Naive thymus-derived CD8-positive, alpha-beta T cell (primary cell): ENCODE measurements at places on chromosomes 5 and 9.

DNA sequence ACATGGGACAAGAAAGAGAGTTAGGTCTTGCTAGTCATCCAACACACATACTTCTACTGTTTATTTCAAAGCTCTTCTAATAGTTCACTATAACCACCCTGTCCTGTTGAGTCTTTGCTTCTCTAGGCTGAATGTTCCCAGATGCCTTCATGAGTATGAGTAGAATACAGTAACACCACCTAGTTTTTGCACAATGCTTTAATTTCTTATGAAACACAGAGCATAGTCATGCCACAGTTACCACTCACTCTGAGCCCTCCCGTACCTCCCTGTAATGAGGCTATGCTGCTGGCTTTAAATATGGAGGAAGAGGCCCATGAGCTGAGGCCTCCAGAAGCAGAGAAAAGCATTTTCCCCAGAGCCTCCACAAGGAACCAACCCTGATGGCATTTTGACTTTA lies 75.0 kb upstream of the SLC1A3 start:
- DNase-seq, result no peak

DNA sequence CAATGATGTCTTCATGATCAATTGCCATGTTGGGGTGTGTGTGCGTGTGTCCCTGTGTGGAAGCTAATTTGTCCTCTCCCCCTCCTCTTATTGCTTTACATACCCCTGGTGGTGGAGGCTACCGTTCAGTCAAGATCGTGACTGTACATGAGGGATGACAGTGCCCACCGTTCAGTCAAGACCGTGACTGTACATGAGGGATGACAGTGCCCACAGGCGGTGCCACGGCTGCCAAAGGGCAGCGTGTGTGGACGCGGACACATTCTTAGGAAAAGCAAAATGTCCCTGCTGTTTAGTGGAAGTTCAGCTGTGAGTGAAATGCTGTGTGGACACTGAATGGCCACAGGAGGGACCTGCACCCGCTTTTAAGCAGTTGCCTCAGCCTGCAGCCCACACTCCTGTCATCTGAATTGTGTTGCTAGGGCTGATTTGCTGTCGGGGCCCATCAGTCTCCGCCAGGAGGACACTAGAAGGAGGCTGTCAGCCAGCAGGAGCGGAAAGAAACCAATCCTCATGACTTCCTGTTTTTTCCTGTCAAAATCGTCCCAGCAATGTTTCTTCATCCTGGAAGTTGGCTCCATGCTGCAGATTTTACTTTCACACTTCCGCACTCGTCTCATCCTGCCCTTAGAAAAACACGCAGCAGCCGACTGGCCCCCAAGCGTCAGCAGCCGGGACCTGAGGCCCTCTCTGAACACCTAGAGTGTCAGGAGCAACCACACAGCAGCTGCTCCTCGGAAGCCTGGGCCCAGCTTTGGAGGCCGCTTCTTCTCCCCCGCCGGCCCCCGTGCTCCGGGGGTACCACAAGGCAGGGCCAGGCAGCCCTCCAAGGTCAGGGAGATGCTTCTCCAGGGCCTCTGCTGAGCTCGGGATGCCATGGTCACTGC lies 9.1 kb downstream of the OR2V1 start:
- DNase-seq, result no peak

DNA sequence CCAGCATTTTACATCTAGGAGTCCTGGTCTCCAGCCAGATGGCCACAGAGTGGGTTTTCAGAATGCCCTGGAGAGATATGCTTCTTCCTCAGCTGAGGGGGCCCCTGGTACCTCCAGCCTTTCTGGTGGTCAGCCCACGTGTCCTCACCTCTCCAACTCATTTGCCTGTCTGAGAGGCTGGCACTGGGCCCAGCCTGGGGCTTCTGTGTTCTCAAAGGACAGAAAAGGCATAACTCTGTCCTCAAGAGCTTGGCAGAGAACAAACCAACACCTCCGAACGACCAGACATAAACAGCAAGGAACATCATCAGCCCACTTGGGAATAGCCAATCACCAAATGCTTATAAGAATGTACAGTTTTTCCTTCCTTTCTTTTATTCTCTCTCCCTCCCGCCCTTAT lies 17.1 kb downstream of the ENG start:
- DNase-seq, result no peak

DNA sequence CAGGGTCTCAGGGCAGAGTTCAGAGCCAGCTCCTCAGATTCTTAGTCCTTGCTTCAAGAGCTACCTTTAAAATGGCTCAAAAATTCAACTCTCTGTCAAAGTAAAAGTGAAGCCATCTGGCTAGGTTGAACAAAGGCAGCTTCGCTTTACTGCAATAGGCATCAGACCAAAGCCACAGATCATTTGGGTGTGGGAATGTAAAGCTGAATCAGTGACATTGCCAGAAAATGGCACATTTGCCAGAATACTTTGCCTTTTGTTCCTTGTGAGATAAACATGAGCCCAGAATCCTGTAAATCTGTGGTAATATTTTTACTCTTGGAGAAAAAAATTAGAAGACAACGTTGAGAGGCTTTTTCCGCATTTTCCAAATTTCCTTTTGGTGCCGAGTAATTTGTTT lies 210.5 kb downstream of the PALM2AKAP2 start:
- DNase-seq, result no peak

- peak; percentile 67 for DNase-seq
Measured at GRCh38 chr9:100472788-100473275, at the start of gene TMEFF1. TMEFF1 (plus strand) TSS chr9:100473149; CDS start chr9:100473545, 396 bp downstream.

GRCh38 chr5:153891394-153891793 lies 147.3 kb downstream of the FAM114A2 start:
- DNase-seq, result no peak

- no peak for DNase-seq
Measured at GRCh38 chr5:7877851-7878250, 8.9 kb downstream of the MTRR start.

DNA sequence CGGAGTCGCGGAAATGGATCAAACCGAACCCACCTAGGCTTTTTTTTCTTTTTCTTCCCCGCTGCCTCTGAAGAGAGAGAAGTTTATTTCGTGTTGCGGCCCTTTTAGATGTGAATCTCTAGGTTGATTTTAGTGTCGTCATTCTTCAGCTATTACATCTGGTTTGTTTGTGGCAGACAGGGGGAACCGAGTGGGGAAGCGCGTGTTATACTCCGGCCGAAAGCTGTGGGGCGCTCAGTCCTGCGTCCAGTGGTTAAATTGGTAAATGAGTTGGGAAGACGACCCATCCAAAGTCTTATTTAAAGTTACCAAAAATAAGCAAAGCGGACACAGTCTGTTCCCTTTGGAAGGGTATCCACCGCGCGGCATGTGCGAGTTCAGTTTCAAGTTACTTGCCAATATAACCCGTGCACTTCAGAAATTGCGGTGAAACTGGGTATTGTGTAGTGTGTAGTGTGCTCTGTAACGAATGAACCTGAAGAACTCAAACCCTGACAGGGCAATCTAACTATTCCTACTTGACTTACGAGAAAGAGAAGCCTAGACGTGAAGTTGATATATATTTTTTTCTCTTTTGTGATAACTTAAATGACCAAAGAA lies 1.3 kb downstream of the MAN2A1 start:
- DNase-seq, result no peak

GRCh38 chr9:115350548-115350947 lies 232.6 kb upstream of the TNC start:
- no peak for DNase-seq

- DNase-seq, result no peak
Measured at GRCh38 chr9:68574150-68574549, 33.5 kb upstream of the TMEM252 start.

DNA sequence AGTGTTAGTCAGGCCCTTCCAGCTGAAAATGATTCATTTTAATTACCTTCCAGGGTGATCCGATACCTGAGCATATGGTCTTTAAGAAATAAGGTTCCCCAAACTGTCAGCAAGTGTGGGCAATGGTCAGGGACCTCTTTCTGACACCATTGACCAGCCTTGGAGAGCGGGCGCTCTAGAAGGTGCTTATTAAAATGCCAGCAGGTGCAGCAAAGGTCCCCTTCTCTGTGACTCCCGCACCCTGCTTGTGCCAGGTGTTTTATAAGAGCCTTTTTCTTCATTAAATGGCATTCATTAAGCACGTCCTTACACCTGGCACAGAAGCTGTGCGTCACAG lies 85.3 kb downstream of the MVB12B start:
- DNase-seq, result no peak

- no peak for DNase-seq
Measured at GRCh38 chr9:32306006-32306405, 78.4 kb upstream of the ACO1 start.

GRCh38 chr5:17992291-17992690 lies 358.0 kb downstream of the TAF11L14 start:
- DNase-seq, result no peak

DNA sequence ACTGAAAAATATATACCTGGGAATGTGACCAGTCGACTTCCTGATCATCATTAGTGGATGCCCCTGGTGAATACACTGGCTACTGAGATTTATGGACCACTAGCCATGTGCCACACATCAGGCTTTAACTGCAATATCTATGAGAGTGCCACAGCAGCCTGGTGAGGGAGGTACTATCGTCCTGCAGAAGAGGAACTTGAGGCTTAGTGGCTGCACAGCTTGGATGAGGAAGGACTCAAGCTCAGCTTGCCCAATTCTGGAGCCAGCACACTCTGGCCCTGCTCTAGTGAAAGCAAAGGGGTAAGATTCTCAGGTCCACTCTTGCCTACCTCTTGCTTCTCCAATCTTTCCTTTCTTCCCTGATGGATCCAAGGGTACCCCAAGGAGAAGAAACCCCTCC lies 129.3 kb downstream of the ENTREP1 start:
- DNase-seq, result no peak

DNA sequence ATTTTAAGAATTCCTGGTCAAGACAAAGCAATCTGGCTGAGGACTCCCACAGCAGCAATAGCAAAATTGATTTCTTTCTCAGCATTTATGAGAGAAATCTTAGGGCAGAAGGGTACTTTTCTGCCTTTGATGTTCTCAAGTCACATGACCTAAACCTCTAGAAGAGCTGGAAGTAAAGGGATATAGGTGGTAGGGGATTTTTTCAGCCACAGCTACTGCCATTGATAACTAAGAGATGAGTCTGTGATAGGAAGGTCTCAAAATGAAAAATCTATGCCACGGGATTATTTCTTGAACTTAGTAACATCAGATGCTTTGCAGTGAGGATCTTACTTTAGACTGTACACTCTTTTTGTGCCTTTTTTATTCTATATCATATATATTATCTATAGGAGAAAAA lies 35.6 kb downstream of the IL6ST start:
- no peak for DNase-seq

- no peak for DNase-seq
Measured at GRCh38 chr9:3027210-3027609, 183.3 kb upstream of the PUM3 start.

DNA sequence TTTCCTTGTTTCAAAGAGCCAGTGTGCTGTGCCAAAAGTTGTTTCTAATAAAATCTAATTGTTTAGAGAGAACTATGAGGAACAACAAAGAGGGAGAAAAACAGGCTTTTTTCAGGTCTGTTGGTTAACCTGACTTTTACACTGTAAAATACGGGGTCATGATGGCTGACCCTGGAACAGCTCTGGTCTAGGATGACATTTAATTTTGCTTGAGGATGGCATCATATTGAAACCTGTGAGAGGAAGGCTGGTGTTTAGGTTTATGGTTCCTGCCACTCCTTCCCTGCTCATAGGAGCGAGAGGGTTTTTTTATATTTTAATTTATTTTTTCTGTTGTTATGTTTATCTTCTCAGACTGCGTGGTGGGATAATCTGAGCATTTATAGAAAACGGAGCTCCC lies 327.6 kb downstream of the KDM4C start:
- DNase-seq, result no peak

DNA sequence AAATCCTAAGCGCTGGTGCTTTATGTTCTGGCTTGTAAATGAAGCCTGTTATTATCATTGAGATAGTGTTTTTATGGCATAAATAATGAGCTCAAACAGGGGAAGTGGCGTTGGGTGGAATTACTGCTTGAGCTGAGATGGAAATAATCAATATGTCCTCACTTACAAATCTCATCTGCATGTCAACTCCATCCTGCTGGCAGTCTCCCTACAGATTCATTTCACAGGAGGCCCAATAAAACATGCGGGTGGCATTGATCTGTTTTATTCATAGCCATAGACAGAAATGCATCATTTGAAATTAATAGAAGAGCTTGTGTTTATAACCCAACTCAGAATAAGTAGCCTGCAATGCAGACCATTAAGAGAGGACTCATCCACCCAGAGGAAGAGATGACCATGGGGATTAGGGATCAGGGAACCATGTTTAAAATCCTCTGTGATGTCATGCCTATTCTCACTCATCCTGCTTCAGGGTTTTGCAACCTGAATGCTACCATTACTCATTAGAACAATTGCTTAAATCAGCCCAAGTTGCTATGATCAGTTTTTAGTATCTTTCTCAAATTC lies 680.4 kb downstream of the TLR4 start:
- DNase-seq, result no peak

DNA sequence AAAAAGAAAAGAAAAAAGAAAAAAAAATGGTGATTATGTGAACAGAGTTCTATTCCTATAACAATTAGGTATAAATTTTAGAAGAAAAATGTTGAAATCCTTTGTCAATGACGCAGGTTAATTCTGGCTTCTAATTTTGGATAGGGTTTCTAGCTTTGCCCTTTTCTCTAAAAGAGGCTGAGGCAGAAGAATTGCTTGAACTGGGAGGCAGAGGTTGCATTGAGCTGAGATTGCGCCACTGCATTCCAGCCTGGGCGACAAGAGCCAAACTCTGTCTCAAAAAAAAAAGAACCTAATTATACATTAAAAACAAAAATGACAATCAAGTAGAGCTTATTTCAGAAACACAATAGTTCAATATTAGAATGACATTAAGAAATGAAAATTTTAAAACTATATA lies 2.9 kb downstream of the STXBP1 start:
- no peak for DNase-seq

GRCh38 chr5:114265432-114266060 lies 96.3 kb upstream of the KCNN2 start:
- no peak for DNase-seq

DNA sequence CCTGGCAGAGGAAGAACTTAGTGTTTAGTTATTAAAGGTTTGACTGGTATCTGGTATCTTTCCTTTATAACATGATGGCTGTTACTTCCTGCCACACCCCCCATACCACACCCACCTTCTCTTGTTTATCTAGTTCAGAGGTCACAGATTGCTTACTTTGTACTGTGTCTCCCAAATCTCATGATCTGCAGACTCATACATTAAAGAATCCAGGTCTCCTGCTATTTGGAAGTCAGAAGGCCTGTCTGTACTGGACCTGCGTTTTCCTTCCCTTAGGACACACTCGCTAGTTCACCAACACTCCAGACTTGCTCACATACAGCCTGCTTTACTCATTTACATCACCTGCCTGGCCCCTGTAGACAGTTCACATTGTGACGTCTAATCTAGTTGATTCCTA lies 39.3 kb downstream of the NUDT12 start:
- no peak for DNase-seq

- no peak for DNase-seq
Measured at GRCh38 chr5:160001457-160001856, 7.5 kb upstream of the TTC1 start.

DNA sequence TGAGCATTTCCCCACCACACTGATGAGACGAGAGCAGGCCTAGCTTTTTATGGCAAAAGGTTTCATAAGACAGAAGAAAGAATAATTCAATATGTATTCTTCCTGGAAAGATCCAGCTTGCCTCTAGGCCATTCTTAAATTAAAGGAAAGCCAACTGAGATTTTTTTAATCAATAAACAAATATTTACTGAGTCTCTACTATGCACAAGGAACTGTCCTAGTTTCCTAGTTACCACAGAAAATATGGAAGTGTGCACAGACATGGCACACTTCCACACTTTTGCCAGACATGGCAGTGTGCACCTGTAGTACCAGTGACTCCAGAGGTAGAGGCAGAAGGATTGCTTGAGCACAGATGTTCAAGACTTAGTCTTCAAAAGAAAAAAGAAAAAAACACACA lies 281.0 kb downstream of the CETN3 start:
- DNase-seq, result no peak

- DNase-seq, result no peak
Measured at GRCh38 chr5:83494666-83495065, 23.1 kb downstream of the VCAN start.
